ENCODE measurements at places on chromosomes 16 and 17.

DNA sequence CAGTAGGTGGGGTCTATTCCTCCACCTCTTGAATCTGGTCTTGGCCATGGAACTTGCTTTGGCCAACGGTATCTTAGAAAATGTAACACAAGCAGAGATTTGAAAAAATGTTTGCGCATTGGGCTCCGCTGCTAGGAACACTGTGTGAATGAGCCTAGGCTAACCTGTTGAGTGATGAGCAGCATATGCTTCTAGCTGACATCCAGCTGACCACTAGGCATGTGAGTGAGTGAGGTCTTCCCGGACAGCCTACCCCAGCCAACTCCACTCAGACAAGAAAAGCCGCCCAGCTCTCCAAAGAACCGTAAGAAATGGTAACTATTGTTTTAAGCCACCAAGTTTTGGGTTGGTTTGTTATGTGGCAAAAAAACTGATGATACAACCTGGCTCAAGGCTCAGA is 31.4 kb upstream of the BCO1 start:
- no peak for DNase-seq

DNA sequence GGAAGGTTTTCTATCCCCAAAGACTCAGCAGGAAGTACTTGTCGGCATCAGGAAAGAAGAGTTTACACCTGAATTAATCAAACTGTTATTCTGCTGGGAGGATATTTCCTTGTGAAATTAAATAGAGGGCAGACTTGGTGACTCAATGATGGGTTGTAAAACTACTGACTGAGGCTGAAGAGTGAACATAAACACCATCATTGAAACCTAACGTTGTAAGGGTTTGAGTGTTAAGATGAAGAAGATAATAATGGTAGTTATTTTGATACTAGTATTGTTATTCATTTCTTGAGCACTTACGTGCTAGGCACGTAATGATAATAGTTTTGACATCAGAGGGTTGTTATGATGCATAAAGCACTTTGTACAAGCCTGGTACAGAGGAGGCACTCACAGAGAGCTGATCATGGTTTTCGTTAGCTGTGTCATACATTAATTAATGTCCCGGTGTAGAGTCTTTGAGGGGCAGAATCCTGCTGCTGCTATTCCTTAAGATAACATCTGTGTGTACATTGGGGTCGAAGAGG is 64.2 kb upstream of the CACNG3 start:
- DNase-seq: no peak

DNA sequence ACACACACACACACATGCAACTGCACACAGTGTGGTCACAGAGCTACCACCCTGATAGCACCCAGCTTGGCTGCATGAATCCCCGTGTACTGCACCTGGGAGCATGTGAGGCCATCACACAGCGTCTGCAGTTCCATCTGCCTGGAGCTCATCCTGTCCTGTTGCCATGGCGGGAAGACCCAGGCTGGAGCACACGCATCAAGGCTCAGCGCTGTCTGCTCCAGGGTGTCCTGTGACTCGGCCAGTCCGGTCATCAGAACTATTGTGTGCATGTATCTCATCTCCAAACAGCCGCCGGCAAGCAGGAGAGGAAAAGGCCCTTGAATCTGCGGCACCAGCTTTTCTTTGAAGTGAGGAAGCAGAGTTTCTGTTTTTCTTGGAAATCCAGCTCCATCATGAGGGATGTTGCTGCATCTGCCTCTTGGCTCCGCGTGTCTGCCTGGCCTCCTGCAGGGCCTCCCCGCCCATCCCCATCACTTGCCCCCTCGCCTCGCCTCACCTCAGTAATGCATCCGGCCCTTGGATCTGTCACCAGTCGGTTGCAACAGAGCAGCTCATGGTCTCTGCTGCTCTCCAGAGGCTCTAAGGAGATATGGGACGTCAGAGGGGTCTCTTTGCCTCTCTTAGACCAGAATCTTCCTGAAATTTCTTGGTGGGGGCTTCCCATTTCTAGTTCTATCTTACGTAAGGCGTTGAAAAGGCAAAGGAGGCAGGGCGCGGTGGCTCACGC is 23.7 kb downstream of the CACNG4 start:
- DNase-seq: no peak

DNA sequence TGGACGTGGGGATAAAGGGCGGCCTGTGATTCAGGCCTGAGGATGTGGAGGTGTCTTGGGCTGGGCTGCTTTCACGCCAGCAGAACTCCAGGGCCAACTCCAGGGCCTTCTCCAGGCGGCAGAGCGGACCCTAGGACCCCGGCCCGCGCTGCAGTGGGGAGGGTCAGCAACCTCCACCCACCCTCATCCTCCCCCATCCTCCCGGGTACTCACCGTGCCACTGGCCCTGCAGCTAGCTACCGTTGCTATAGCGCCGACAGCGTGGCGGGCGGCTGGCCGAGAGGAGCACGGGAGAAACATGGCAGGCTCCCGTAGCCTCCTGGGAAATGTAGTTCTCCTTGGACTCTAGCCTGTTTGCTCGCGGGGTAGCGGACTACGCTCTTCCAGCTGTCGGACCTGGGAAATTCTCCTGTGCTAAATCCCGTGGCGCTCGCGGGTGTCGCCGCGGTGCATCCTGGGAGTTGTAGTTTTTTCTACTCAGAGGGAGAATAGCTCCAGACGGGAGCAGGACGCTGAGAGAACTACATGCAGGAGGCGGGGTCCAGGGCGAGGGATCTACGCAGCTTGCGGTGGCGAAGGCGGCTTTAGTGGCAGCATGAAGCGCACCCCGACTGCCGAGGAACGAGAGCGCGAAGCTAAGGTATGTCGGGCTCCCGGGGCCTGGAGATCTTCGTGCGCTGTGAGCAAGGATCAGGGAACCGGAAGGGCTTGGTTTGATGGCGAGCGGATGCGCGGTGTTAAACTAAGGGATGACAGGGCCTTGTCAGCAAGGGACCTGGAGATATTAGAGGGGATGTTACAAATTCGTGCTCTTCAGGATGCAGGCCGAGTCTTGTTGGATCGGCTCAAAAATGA is at the start of the genes FTO and RPGRIP1L:
Gene FTO (plus strand): TSS at position 567 of the 855 bp plus-strand sequence.
Gene RPGRIP1L (minus strand): TSS at position 270 of the 855 bp plus-strand sequence. CDS start 3,136 bp downstream, outside the sequence.
- peak; percentile 98 for DNase-seq

GRCh38 chr16:6300523-6300922 is 1032.1 kb upstream of the RBFOX1 start:
- no peak for DNase-seq

GRCh38 chr16:4862639-4863038 is 15.4 kb downstream of the UBN1 start:
- DNase-seq: no peak

GRCh38 chr17:2237950-2238349 is 65.6 kb downstream of the SMG6 start:
- DNase-seq: no peak

- no peak for DNase-seq
Measured at GRCh38 chr17:76888661-76889060, 20.5 kb downstream of the MGAT5B start.

DNA sequence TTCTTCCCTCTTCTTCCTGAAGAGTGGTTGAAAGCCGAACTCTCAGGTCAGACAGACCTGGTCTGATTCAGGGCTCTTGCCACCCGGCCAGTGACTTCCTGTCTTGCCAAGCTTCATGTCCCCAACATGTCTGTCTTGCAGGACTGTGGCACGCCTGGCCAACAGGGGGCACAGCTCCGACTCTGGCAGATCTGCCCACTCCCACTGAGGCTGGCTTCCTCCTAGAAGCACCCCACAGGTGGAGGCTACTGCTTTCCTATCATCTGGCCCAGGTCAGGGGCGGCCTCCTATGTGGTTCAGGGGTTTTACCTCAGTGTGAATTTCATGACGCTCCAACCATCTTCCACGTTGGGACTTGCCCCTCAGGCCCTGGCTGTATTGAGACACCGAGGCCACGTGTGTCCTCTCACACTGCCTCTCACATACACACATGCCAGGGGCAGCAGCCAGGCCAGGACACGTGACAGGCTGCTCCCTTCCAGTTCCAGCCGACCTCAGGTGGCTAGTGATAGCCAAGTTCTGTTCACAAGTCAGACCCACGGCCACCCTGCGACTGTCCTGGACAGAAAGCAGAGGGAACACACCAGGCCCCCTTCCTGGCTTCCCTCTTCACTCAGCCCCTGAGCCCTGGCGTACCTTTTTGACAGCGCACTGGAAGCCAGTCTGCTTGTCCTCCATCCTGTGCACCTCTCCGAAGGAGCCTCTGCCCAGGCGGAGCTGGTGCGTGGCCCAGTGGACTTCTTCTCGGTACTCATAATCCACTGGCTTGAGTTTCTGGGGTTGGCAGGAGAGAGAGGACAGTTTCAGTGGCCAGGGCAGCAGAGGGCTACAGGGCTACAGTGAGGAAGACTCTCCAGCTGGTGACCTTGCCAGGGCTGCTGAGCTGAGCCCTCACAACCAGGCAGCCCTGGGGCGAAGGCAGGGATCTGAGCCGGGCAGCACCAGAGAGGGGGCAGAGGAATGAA is 22.6 kb upstream of the SPATA32 start:
- DNase-seq: peak; percentile 56

- DNase-seq: no peak
Measured at GRCh38 chr17:12282056-12282455, 261.4 kb downstream of the MAP2K4 start.

- DNase-seq: no peak
Measured at GRCh38 chr16:51392521-51393187, 241.6 kb upstream of the SALL1 start.

- DNase-seq: peak; percentile 72
Measured at GRCh38 chr16:77679901-77680300, 42.4 kb upstream of the NUDT7 start.

- peak; percentile 56 for DNase-seq
Measured at GRCh38 chr17:55601874-55602364, 90.7 kb upstream of the SMIM36 start.

- DNase-seq: no peak
Measured at GRCh38 chr17:4620531-4621101, 20.9 kb downstream of the ALOX15 start.

Measured in hematopoietic multipotent progenitor cell treated with erythropoietin and hydrocortisone succinate and interleukin-3 and kit ligand, for 6 days (in vitro differentiated cells).